PC-9 (cell line): ENCODE measurements at places on chromosomes 2 and 18.

DNA sequence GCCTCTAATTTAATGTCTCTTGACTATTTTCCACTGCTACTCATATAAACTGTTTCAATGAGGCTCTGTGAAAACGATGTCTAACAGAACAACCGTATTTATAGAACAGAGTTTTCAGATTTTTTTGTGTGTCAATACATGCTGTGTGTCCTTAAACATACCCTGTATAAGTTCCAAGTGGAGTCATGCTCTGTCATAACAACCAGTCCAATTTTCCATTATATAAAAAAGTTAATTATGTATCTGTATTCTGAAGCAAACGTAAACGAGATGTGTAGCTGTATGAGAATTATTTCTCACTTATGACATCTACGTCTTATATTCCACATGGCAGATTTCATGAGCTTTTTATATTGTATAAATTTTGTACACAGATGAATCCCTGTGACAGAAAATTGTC, 13.9 kb upstream of the GULP1 start:
- no peak for DNase-seq

DNA sequence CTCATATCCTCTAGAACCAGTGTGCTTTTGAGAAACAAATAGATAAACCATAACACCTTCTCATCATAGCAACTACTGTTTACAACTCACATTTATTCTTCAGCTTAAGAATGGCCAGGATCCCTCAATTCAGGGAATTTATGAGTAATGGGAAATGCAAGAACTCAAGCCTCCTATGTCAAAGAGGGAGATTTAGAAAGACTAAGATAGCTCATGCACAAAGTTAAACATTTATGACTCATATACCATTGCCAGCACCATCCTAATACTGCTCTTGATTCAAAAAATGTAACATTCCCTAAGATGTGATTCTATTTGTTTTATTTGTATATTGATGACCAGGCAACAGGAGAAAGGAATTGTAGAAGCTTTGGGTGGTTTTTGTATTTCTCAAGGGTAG, 172.8 kb downstream of the CYP26B1 start:
- DNase-seq = no peak

GRCh38 chr2:213751446-213751845, 467.2 kb downstream of the SPAG16 start:
- no peak for DNase-seq

- DNase-seq = no peak
These were observed 103.8 kb downstream of the WDPCP start for GRCh38 chr2:63484481-63484880.

- no peak for DNase-seq
These were observed 129.7 kb downstream of the PKP4 start for GRCh38 chr2:158586491-158586890.

DNA sequence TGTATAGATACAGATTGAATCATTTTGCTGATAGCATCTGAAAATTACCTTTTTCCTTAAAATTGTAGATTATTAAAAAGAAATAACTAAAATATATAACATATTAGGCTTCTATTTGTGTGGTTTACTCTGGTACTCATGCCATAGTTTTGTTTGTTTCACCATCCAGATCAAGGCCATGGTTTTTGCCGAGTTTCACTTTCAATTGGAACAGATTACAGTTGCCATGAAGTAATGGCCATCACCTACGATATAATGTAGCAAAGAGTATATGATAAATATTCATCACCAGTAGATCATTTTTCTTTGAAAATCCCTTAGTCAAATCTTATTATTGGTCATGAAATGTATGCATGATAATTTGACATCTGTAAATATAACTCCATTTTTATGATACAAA, 11.9 kb upstream of the DNAH7 start:
- no peak for DNase-seq

- no peak for DNase-seq
These were observed 2.9 kb upstream of the EPB41L3 start for GRCh38 chr18:5546660-5547059.

DNA sequence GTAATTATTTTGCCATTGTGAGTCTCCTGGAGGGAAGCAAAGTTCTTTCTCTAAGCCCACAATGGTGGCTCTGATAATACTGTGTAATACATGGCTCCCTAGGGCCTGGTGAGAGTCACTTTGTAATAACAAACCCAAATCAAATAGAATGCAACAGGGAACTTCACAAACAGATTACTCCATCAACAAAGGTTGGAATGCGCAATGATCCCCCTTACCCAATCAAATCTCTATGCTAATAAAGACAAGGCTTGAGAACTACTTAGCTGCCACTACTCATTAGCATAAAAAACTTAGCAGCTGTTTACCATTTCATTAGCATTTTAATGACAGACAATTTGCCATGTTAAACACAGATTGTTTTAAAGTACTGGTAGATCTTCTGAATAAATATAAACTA, 285.6 kb upstream of the SESTD1 start:
- DNase-seq = no peak

GRCh38 chr2:19714926-19715325, 186.9 kb downstream of the TTC32 start:
- no peak for DNase-seq

- no peak for DNase-seq
These were observed 103.5 kb downstream of the SMIM21 start for GRCh38 chr18:75323821-75324585.

DNA sequence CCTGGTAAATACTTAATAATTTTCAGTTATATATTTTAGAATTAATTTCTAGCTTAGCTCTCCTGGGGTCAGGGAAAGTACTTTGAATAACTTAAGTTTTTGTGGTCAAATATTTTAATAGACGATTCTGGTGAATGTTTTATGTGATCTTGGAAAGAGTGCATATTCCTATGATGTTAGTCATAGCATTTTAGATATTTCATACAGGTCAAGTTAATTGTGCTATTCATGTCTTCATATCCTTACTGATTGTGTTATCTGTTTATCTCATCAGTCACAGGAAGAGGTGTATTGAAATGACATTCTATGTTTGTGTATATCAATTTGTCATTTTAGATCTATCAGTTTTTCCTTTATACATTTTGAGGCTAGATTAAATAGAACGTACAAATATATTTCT, 576.2 kb downstream of the CPS1 start:
- no peak for DNase-seq

DNA sequence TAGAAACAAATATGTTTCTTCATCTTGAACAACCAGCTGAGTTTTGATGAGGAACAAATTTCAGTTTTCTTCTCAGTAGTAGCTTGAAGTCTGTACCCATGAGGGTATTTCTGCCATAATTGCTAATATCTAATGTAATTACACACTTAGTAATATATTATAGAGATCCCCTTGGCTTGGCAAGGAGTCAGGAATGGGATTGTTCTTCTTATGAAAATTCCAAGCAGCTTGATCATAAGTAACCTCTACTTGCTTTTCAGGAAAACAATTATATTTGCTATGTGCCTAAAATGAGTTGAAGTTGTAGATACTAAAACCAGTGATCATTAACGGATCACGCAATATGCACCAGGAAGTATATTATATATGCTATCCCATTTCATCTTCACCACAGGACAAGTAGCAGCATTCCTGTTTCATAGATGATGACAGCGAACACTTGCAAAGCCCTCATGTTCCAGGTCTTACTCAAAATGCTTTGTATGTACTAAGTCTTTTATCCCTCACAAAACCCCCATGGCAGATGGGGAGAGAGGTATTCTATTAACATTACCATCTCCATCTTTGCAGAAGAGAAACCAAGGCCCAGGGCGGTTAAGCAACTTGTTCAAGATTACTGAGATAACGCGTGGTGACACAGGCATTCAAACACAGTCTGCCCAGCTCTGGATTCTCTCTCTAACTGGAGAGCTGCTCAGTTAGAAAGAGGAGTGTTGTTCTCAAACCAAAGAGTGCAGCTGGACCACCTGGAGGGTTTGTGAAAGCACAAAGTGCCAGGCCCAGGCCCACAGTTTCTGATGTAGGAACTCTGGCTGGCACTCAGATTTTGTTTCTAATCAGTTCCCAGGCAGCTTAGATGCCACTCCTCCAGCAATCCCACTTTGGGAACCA, 21.8 kb upstream of the RGPD4 start:
- DNase-seq = no peak

GRCh38 chr2:20738772-20739171, 71.8 kb downstream of the GDF7 start:
- no peak for DNase-seq

GRCh38 chr2:218448934-218449333, 30.0 kb downstream of the VIL1 start:
- peak; percentile 77 for DNase-seq

- DNase-seq = no peak
These were observed 52.2 kb downstream of the ODC1 start for GRCh38 chr2:10395893-10396292.

DNA sequence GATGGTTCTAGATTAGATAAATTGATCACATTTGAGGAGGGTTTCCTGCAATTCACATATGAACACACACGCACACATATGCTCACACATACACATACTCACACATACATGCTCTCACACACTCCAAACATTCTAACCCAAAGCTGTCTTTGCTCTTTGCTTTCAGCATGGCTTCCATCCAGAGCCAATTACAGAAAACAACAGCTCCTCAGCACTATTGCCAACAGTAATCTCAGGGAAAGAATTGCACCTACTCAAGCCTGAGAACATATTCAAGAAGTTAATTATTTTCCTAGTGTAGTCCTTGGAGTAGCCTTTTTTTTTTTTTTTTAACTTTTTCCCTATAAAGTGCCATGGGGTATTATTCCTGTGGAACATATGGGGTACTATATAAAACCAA, 246.9 kb upstream of the PARD3B start:
- no peak for DNase-seq

DNA sequence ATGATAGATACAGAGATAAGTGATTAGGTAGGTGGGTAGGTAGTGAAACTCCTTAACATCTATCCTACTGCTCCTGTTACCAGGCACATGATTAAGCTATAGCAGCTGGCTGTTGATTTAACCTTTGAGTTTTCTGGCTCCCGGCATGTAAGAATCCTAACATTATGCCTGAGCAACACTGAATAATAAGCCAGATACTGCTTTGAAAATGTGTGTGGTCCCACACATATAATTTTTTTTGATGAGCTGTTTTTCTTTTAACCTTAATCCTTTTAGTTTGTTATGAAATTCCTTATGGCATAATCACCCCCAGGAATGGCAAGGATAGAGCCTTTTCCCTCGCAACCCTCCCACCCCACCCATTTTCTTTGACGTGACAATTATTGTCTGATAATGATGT, 104.2 kb upstream of the NEUROD1 start:
- peak; percentile 12 for DNase-seq

GRCh38 chr2:212863185-212863588, 288.2 kb downstream of the IKZF2 start:
- peak; percentile 48 for DNase-seq

GRCh38 chr2:219045937-219046550, 4.7 kb upstream of the CFAP65 start:
- DNase-seq = no peak

DNA sequence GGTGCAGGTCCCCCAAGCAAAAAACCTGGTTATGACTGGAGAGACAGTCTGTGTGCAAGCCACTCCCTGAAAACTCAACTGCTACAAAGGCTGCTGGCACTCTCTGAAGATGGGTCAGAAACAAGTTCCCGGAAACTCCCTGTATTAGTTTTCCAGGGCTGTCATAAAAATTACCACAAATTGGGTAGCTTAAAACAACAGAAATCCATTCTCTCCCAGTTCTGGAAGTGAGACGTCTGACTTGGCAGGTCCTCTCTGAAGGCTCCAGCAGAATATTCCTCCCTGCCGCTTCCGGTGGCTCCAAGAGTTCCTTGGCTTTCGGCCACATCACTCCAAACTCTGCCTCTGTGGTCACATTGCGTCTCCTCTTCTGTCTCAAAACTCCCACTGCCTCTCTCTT, 30.1 kb upstream of the SERPINE2 start:
- no peak for DNase-seq

- no peak for DNase-seq
These were observed 113.2 kb upstream of the CHST9 start for GRCh38 chr18:27298214-27298804.

GRCh38 chr2:167471734-167472133, 583.5 kb downstream of the XIRP2 start:
- DNase-seq = no peak

DNA sequence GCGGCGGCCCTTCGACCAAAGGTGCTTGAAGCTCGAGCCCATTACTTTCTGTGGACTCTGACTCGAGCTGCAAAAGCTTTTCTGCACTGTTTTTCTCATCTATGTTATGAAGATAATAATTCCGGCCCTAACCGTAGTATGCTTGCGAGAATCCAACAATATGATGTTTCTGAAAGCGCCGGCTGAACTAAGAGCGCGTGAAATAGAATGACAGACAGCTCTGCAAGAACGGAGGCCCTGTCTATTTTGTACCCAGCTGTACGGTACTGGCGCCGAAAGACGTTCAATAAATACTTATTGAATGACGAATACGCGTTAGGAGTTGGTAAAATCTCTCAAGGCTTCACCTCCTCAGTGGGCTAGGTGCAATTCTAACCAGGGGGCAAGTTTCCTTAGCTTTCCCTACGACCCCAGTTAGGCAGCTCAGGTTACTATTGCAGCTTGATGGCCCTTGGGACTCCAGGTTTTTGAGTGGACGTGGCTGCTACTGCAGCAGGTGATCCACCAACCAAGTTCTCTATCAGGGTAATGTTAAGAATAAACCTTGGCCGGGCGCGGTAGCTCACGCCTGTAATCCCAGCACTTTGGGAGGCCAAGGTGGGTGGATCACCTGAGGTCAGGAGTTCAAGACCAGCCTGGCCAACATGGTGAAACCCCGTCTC, 570 bp downstream of the SCRN3 start:
- DNase-seq = peak; percentile 78

GRCh38 chr2:172962824-172963223, 112.8 kb upstream of the MAP3K20 start:
- peak; percentile 36 for DNase-seq

DNA sequence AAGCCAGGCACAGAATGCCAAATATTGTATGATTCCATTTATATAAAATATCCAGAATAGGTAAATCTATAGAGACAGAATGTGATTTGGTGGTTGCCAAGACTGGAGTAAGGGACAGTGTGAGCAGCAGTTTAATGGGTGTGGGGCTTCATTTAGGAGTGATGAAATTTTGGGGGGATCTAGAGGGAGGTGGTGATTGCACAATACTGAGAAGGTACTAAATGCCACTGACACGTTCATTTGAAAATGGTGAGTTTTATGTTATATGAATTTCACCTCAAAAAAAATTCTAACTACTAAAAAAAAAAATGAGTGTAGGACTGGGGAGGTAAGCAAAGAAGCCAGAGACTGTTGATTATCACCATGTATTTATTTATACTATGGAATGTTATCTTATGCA, 974.5 kb upstream of the ZEB2 start:
- DNase-seq = no peak

- DNase-seq = no peak
These were observed 13.1 kb downstream of the MOCOS start for GRCh38 chr18:36200354-36200771.

- no peak for DNase-seq
These were observed 4.3 kb downstream of the MYL12A start for GRCh38 chr18:3251963-3252277.

GRCh38 chr2:126946318-126947102, 47.8 kb downstream of the TEX51 start:
- DNase-seq = no peak
